Renal cortical epithelial cell (primary cell): ENCODE measurements at places on chromosomes 7 and 10.
A peak's percentile ranks its signal among the peaks of the same experiment; 100 is the strongest.

- DNase-seq = no peak
Observed at GRCh38 chr10:116133634-116134033, 139.4 kb downstream of the GFRA1 start.

- DNase-seq = peak; percentile 31
Observed at GRCh38 chr7:93461350-93461749, 113.2 kb downstream of the CALCR start.

GRCh38 chr10:114795039-114795438 lies 26.5 kb upstream of the FHIP2A start:
- DNase-seq = no peak

DNA sequence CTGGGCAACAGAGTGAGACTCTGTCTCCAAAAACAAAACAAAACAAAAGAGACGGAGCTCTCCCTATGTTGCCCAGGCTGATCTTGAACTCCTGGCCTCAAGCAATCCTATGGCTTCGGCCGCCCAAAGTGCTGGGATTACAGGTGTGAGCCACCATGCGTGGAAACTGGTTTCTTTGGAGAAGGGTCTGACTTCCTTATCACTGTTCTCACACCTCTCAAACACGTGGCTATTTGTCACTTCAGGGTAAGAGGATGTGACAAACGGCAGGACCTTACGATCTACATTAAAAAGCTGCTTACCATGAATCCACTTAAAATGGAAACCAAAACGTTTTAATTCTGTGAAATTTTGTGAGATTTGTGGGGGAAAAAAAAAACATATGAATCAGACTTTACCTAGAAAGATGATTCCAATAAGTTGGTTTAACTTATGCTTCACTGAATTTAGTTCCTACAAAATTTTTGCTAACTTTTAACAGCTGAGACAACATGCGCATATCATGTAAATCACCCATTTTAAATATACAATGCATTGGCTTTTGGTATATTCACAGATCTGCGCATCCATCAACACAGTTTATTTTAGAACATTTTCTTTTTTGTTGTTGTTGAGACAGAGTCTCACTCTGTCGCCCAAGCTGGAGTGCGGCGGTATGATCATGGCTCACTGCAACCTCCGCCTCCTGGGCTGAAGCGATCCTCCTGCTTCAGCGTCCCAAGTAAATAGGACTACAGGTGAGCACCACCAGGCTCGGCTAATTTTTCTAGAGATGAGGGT lies 18.7 kb upstream of the FOXK1 start:
- DNase-seq = no peak

- DNase-seq = no peak
Observed at GRCh38 chr7:131288450-131288849, 39.2 kb upstream of the MKLN1 start.

GRCh38 chr7:155262031-155262430 lies 35.6 kb upstream of the INSIG1 start:
- no peak for DNase-seq

DNA sequence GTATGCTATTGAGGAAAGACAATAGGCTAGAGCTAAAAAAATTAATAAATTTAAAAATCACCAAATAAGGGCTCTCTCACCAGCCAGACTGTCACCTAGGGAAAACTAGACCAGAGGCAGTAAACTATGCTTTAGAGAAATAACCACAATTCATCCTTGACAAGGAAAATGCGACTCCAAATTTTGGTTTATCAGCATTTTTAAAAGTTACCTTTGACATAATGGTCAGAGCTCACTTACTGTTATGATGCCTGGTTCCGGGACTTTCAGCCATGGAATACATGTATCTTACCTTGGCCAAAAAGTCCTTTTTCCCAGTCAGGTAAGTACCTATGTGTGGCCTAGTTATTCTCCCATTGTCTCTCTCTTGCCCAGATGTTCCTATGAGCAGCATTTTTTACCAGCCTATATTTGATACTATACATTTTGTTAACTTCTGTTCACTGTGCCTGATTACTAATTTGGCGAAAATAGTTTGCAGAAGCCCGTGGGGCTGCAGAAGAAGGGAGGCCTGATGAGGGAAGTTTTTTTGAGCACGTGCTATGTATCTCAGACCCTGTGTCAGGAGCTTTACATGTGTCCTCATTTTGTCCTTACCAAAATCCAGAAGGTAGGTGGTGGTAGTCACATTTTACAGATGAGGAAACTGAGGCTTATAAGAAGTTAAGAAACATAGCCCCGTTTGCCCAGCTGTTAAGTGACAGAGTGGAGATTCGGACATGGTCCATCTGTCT lies 149.7 kb downstream of the CELF2 start:
- no peak for DNase-seq

GRCh38 chr7:93006480-93007095 lies 111.2 kb downstream of the SAMD9 start:
- DNase-seq = no peak

DNA sequence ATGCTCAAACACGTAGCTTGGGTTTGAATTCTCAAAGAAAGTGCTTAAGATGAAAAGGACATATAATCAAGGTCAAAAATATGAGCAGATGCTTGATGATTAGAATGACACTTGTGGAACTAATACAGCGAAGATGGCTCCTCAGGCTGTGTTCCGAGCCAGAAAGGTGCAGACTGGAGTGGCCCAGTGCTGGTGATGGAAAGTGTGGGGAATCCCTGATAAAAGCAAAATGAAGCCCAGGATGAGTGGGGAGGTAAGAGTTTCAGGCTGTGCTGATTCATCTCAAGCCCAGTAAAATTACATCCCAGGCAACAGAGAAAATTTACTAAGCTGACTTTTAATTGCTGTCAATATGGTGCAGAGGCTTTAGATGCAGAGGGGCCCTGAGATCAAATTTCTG lies 77.8 kb upstream of the IKZF1 start:
- DNase-seq = no peak

DNA sequence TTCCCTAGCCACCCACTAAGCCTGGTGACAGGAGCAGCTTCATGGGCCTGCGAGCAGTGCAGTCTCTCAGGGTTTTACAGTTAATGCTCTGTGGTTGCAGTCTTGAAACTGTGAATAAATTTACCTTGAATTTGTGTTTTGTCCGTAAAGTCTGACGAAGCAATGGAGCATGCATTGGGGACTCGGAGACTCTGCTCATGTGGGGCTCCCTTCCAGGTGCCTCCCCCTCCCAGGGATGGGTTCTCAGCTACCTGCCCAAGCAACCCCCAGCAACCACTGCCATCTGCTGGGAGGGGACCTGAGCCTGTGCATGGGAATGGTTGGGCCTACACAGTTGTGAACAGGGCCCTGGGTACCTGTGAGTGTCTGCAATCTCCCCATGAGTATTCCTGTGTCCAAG lies 36.3 kb upstream of the IKZF1 start:
- DNase-seq = no peak

DNA sequence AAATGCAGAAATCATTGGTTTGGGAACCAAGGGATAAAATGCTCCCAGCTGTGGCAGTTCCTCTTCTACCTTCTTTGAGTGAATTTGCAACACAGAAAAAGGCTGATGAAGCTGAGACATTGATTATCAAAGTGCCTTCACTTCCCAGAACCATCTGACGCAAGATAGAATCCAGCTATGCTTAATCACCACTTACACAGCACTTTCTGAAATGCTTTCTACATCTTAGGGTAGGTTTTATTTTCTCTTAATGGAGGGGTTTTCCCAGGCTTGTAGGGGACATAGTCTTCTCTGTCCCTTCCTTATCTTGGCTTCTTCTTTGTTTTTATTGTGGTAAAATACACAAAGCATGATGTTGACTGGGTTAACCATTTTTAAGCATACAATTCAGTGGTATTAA lies 332.6 kb upstream of the ZNF32 start:
- DNase-seq = no peak

- DNase-seq = no peak
Observed at GRCh38 chr10:91313-91712, 42.2 kb upstream of the TUBB8 start.

- peak; percentile 71 for DNase-seq
Observed at GRCh38 chr7:108193594-108194498, 63.7 kb upstream of the LAMB4 start.

DNA sequence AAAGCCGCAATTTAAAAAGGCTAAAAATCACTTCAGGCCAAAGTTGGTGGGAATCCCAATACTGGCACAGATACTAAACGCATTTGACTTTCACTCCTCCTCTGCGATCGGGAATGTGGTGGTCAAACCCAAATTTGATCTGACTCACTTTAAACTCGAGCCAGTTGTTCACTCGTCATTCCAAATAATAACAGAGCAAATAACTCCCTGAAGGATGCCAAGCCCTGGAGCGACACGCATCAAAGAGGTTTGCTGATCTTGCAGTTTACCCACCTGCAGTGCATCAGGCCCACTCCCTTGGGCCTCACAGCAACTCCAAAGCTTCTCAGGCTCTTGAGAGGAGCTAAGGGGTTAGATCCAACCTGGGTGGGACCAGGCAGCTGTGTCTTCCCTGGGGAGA lies 12.2 kb downstream of the PTN start:
- peak; percentile 62 for DNase-seq

DNA sequence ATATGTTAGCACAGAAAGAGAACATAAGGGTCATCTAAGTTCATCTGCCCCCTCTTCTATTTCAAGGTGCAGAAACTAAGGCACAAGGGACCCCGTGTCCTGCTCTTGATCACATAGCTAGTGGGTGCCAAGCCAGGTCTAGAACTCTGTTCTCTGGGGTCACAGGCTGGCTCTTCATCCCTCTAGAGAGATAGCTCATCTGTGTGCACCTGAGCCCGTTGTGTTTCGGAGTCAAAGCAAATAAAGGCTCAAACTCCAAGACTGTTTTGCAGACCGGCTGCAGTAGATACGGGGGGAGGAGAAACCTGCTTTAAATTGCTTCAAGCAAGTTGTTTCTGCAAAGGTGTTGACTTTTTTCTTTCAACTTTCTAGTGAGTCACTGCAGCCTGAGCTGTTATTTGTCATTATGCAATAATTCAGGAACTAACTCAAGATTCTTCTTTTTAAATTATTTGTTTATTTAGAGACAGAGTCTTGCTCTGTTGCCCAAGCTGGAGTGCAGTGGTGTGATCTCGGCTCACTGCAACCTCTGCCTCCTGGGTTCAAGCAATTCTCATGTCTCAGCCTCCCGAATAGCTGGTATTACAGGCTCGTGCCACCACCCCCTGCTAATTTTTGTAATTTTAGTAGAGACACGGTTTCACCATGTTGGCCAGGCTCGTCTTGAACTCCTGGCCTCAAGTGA lies 6.5 kb downstream of the BLVRA start:
- DNase-seq = peak; percentile 97

- DNase-seq = no peak
Observed at GRCh38 chr7:4020086-4020485, 662.0 kb upstream of the FOXK1 start.

DNA sequence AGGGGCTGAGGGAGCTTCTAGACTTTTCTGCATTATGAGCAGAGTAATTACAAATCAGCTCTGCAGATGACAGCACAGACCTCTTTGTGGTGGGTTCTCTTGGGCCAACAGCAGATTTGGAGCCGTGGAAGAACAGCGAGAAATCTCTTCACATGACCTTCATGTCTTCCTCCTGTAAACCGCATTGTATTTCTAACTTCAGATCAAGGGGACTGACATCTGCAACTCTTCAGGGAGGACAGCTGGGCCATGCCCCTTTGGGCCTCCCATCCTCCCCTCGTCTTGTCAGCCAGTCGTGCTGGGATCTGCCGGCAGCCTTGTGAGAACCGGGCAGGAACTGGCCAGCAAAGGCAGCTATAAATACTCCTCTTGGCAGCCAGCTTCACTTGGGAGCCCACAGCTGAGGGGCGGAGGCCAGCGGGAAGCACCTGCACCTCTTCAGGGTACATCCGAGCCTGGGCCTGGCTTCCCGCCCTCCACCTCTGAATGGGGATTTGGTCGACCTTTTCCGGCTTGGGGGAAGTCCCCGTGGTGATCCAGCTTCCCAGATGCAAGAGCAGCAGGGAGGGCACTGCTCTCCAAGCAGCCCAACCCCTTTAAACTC lies 54.7 kb downstream of the STEAP1B start:
- peak; percentile 21 for DNase-seq

DNA sequence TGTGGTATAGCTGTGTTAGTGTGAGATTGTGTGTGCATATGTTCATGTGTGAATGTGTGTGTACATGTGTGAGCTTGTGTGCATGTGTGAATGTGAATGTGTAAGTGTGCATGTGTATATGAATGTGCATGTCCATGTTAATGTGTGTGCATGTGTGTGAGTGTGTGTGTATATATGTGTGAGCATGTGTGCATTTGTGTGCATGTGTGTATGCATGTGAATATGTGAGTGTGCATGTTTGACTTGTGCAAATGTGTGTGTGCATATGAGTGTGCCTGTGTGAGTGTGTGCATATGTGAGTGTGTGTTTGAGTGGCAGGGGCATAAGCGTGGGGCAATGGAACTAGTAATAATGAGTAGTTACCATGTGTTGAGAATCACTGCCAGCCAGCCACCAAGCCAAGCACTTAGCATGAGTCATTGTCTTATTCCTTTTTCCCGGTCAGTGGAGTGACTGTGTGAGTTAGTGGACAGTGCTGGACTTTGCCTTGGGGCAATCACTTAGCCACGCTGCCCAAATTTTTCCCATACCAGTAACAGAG lies 46.3 kb upstream of the SHH start:
- DNase-seq = peak; percentile 95

GRCh38 chr10:22466763-22467334 lies 121.6 kb downstream of the SPAG6 start:
- DNase-seq = no peak

DNA sequence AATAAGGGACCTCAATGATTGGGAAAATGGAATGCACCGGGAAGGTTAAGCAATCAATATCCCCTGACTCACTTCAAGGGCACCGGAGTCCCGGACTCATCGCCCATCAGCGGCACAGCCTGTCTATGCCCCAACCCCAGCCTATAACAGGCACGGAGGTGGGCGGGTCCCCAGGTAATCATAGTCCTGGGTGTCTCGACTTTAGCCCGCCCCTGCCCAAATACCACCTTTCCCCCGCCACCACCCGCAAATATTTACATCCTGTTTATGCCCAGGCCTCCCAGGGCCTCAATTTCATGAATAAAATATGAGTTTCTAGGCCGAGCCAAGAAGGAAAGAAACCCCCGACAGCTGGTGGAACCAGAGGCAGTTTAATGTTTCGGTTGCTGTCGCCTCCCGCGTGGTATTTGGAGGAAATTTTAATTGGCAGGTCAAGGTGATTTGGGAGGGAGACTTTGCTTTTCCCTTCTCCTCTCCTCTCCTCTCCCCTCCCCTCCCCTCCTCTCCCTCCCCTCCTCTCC lies 15.6 kb upstream of the RFC2 start:
- peak; percentile 85 for DNase-seq

DNA sequence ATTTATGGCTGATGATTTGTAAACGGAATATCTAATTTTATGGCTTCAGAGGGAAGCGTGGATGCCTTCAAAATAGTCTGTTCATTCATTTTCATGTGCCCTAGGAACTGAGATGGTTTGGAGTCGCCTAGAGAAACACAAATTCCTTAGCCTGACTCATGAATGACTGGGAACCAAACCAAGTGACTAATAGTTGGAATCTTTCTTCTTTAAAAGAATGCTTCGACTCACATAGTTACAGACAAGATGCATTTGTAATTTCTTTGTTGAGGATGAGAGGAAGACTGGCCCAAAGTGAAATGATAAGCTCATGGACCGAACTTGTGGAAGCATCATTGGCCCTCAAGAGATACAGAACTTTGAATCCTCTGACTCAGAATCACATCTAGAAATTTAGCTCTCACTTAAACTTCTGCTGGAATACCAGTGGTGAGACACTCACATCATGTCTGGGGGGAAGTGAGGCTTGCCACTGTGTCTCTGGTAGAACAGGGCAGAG lies 1107.2 kb downstream of the NRG3 start:
- DNase-seq = peak; percentile 92

GRCh38 chr10:29634764-29635625 lies at the start of gene SVIL:
Gene SVIL (minus strand): TSS chr10:29634971. CDS start chr10:29555058, 79,913 bp downstream.
- peak; percentile 58 for DNase-seq

GRCh38 chr7:145169908-145170307 lies 334.1 kb upstream of the TPK1 start:
- DNase-seq = no peak

GRCh38 chr7:7434329-7434728 lies 101.3 kb downstream of the COL28A1 start:
- no peak for DNase-seq
